BJ (cell line): ENCODE measurements at places on chromosomes 16 and 17. TPM values are rescaled to one million over a fixed set of nuclear protein-coding genes. Genes with fewer than 3 reads are reported as not detected.

DBNDD1 gene
- polyA plus RNA-seq, result 3.3 and 4.6 TPM in 2 replicates

DNA sequence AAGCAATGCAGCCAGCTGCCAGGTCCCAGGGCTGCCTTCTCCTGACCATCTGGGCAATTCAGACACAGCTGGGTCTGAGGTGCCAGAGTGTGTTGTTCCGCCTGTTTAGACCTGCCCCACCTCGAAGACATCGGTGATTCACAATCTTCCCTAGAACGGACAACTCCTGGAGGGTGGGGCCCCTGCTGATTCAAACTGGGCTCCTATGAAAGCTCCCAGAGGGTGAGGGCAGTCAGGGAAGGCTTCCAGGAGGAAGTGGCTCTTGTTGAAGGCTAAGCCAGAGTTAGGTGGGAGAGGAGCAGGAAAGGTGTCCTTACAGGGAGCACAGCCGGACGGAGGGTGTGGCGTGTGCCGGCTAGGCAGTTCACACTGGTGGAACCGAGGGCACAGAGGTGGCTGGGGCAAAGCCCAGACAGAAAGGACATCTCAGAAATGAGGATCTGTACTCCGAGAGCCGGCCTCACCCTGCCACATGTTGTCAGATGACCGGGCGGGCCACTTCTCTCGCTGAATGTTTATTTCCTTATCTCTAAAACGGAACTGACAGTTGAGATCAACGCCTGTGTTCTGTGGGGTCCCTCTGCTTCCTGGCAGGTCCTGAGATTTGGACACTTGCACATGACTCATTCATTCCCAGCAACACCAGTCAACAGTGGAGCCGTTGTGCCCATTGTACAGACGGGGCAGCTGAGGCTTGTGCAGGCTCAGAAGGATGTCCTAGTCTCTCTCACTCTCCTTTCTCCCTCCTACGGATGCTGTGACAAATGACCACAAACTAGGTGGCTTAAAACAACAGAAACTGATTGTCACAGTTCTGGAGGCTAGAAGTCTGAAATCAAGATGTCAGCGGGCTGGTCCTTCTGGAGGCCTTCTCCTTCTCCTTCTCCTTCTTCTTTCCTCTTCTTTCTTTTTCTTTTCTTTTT is 26.9 kb upstream of the LITAF start:
- no peak for DNase-seq

DNA sequence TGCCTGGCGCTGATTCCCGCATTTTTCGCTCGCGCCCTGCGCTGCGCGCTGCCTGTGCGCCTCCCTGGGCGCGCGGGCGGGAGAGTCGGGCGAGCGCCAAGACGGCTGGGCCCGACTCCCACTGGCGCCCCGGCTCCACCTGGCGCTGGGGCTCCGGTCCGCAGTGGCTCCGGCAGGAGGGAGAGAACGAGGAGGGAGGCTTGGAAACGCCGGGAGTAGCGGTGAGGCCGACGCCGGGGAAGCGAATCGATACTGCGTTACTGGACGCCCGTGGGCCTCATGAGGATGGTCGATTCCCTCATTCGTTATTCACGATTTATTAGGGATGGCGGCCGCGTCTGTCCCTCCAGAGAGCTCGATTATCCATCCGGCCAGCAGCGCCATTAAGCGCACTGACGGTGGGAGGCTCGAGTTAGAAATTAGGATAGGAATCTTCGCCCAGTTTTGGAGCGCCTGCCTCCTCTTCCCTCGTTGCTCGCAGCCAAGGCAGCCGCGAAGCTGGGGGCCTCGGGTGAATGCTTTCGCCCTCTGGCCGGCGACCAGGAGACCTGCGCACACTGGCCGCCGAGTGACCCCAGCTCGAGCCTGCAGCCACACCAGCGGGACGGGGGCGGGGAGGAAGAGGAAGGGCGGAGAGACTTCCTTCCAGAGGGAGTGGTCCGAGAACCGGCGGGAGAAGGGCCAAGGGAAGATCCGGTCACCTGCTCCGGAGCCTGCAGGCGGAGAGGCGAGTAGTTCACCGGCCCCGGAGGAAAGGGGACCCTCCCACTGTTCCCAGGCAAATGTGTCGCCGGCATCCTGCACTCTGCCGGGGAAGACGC is 1.3 kb upstream of the PCGF2 start:
- peak; percentile 18 for DNase-seq

DNA sequence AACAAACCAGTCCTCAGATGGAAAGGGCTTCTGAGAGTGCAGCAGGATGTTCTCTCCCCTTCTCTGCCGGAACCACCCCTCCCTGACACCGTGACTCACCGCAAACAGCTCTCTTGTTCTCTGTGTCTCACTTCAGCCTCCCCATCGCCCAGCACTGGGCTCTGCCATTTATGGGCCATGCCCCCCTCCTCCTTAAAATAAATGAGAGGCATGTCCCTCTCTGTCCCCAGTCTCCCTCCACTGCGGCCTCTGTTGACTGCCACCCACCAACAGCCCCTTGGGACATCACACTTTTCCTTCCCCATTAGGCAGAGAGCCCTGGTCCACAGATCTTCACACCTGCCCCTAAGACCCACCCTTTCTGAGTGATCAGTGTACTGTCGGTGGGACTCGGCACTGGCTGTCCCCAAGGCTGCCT is 6.3 kb downstream of the CCDC102A start:
- DNase-seq, result no peak

TBC1D3E gene
- not detected in 2 replicates for polyA plus RNA-seq

DNA sequence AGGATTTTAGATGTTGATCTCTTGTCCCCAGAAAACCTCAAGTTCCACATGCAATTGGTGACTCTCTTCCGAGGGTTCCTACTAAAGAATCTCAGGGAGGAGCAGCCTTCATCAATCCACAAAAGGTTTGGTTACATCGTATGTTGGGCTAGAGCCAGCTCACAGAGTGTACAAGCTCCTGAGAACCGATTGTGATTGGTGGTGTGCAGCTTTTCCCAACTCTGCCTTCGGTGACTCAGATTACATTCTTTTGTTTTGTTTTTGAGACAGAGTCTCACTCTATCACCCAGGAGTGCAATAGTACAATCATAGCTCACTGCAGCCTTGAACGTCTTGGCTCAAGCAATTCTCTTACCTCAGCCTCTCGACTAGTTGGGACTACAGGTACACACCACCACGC is 172.4 kb downstream of the PMP22 start:
- DNase-seq, result no peak

KIF2B gene
- not detected in 2 replicates for polyA plus RNA-seq

GRCh38 chr16:13105427-13105826 is 204.0 kb downstream of the SHISA9 start:
- DNase-seq, result no peak

DNA sequence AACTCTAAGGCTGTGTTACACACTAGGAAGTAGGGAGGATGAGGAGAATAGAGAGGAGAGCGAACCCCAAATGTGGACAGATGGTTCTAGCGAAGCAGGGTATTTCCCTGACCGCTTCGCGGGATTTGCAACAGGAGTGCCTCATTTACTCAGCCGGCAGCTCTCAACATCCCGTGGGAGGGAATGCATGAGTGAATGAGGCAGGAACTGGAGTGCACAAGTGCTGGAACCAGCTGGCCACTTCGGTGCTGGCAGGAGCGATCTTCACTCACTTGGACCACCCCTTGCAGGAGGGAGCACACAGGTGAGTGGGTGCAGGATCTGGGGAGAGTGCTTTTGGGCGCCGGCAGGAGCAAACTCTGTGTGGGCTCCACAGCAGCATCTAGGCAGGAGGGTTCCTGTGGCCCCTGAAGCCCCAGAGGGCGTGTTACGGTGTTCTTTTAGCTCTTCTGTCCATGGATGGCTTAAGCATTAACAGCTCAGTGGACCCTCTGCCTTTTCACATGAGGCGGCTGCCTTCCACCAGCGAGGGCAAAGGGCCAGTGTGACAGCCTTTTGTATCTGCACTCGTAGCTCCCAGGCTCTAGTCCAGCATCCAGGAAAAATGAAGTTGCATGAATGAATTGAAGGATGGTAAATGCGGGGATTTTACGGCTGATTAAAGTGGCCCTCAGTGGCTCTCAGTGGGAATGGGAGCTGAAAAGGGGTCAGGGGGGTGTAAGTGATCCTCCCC is 17.4 kb upstream of the ZNHIT3 start:
- DNase-seq, result no peak

C16orf87 gene
- 2.1 and 5.8 TPM in 2 replicates for polyA plus RNA-seq

GRCh38 chr17:40726919-40727318 is 23.4 kb upstream of the KRT24 start:
- DNase-seq, result no peak

DNA sequence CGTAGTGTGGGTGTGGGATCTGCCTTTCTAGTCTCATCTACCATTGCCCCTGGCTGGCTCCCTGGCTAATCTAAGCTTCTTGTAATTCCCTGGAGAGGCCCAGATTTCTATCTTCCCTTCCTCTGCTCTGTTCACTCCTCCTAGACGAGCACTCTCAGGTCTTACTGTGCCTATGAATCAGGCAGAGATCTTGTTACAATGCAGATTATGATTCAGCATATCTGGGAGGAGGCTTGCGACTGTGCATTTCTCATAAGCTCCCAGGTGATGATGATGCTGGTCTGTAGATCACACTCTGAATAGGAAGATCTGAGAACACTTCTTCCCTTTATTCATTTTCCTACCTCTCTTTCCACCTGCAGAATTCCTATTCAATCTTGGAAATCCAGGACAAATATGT is 200.1 kb downstream of the CBLN1 start:
- no peak for DNase-seq

SLC16A3 gene
- polyA plus RNA-seq, result 152 and 338 TPM in 2 replicates

SMIM36 gene
- polyA plus RNA-seq, result not detected in 2 replicates

CEP295NL gene
- 0.13 and 0.15 TPM in 2 replicates for polyA plus RNA-seq

SKAP1 gene
- polyA plus RNA-seq, result not detected in 2 replicates

PSMB10 gene
- 24.8 and 29.1 TPM in 2 replicates for polyA plus RNA-seq
